ENCODE measurements at places on chromosomes 6 and 20.

DNA sequence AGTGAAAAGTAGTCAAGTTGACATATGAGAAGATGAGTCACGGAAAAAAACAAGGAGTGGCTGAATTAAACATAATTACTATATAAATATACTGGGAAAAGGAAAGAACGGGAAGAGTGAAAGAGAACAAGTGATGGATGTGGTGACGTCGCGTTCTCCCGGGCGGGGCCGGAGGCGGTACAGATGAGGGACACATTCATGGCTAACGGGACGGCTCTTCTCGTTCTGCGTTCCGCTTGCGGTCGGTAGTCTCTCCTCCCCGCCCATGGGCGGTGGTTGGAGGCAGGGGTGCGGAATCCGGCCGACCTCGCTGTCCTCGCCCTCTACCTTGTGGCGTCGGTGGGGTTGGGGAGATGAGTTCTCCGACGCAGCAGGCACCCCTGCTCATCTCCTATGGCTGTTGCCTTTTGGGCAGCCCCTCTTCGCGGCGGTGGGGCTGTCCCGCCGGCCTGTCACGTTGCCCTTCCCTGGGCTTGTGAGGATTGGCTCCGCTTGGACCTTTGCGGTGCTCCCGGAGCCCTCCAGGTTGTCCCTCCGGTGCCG, 22.5 kb downstream of the HLA-G start:
- DNase-seq: no peak

- no peak for DNase-seq
Measured at GRCh38 chr6:76972474-76972873, 490.8 kb downstream of the HTR1B start.

DNA sequence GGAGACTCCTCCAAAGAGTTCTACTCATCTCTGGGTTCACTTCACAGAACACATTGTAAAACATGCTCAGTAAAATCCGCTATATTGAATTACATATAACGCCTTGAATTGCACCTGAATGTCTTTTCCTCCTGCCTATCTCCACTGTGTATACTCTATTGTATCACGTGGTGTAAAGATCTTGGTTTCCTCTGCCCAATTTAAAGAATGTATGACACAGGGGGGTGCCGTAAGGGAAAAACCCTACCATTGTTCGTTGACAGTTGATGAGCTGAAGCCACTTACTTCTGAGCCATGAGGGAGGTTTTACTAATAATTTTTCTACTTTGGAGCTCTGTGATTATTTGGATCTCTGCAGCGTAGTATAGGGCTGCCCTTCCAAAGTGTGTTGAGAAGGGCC, 6.0 kb downstream of the ASF1A start:
- no peak for DNase-seq

GRCh38 chr20:3352202-3352601, 55.3 kb downstream of the DNAAF9 start:
- no peak for DNase-seq

DNA sequence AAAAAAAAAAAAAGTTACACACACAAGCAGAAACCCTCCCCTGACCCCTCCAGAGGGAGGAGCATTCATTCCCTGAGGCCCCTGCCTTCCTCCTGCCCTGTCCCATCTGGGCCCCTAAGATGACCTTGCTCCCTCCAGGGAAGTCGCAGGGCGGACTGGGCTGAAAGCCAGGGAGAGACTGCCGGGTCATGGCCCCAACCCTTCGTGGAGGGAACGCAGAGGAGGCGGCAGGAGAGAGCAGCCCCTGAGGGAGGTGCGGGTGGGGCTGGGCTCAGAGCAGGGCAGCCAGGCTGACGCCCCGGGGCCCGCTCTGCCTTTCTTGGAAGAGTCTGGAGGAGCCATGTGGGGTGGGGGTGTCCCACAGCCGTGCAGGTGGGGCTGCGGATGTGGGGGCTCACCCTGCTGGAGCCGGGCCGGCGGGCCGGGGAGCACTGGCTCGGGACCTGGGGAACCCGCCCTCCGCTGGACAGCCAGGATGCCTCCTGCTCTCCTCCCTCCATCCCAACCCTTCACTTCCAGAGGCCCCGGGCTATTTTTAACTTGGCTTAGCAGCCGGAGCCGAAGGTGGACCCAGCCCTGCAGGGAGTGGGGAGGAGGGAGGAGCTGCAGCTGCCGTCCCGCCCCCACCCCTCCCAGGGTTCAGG, 15.0 kb upstream of the ABHD16B start:
- peak; percentile 90 for DNase-seq

- DNase-seq: no peak
Measured at GRCh38 chr20:1254254-1254653, 11.8 kb upstream of the SNPH start.

- no peak for DNase-seq
Measured at GRCh38 chr6:28807682-28808280, 116.0 kb downstream of the TRIM27 start.

DNA sequence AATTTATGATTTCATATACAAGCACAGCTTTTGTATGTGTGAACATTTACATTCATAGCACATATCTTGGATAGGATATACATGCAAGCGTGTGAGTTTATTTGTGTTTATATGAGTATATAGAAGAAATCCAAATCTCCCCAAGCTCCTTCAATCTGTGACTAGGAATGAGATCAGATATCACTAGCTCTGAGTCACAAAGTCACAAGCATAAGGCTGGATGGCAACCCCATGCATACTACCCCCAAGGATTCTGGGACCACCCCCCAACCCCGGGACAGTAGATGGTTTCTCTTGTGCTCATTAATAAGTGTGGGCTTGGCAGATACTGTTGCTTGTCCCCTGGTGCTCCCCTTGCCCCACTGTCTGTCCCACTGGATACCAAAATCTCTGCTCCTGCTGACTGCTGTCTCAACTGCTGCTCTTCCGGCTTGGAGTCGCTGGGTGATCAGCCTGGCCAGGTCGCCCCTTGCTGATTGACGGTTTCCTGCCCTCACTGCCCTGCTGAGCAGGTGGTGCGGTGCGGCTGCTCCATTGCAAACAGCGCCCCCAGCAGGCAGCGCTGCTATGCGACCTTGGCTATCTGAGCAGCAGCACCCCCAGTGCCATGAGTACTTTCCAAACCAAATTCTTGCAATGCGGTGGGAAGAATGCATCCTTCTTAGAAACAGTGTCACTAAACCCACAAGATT, 279.4 kb downstream of the CD83 start:
- peak; percentile 27 for DNase-seq

- DNase-seq: no peak
Measured at GRCh38 chr6:31247813-31248212, 24.1 kb downstream of the HLA-C start.

GRCh38 chr6:135093578-135093977, 39.0 kb upstream of the HBS1L start:
- DNase-seq: no peak

GRCh38 chr6:17144016-17144415, 42.2 kb downstream of the STMND1 start:
- no peak for DNase-seq

GRCh38 chr6:154864066-154864430, 130.8 kb downstream of the SCAF8 start:
- no peak for DNase-seq

DNA sequence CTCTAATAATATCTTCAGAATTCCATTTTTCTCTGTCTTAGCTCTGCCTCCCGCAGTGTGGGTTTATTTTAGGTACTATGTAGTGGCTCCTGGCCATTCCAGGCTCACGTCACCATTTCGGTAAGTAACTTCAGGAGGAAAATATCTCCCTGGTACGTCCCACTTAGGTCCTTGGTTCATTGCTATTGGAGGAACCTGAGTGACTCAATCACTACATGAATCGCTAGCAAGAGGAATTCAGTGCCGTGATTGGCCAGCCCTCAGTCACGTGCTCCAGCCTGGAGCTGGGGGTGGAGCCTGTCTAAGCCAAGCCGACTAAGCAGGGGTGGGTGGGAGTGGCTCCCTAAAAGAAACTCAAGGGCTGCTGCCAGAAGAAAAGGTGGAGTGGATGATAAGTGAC, 67.3 kb upstream of the E2F3 start:
- DNase-seq: no peak

DNA sequence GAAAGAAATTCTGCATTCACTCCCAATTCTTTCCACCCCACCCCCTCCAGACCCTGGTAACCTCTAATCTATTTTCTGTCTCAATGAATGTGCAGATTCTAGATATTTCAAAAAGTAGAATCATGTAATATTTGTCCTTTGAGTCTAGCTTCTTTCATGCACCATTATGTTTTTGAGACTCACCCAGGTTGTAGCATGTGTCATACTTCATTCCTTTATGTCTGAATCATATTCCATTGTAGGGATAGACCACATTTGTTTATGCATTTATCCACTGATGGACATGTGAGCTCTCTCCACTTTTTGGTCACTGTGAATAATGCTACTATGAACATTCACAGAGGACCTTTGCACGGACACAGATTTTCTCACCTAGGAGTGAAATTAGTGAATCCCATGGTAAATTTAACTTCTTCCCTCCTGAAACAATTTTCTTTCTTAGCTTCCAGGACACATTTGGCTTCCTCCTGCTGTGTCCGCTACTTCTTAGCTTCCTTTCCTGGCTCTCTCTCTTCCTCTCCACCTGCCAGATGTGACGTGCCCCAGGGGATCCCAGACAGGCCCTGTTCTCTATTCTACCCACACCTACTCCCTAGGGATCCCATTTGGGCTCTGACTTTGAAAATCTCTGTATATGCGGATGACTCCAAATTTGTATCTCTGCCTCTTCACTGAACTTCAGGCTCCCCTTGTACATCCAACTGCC, 24.1 kb upstream of the ARFGEF2 start:
- peak; percentile 93 for DNase-seq

- DNase-seq: peak; percentile 41
Measured at GRCh38 chr6:82906951-82907350, 158.7 kb downstream of the UBE3D start.

GRCh38 chr6:12013307-12013719, 1.2 kb downstream of the HIVEP1 start:
- no peak for DNase-seq

- DNase-seq: no peak
Measured at GRCh38 chr6:156866220-156867015, 89.2 kb downstream of the ARID1B start.

DNA sequence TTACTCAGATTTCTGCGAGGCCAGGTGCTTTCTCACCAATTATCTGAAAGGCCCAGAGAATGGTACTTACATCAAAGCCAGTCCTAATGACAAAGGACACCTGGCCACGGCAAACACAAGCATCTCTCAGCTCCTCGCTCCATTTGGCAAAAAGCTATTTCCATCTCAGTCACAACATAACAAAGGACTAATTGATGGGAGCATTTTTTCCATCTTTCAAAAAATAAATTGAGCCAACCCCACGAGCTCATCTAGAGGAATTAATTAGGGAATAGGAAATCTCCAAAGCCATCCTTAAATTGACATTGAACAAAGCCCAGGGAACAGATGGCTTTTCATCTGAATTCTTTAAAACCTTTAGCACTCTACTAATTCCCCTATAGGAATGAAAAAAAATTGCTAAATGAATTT, 236.7 kb downstream of the HAO1 start:
- no peak for DNase-seq

DNA sequence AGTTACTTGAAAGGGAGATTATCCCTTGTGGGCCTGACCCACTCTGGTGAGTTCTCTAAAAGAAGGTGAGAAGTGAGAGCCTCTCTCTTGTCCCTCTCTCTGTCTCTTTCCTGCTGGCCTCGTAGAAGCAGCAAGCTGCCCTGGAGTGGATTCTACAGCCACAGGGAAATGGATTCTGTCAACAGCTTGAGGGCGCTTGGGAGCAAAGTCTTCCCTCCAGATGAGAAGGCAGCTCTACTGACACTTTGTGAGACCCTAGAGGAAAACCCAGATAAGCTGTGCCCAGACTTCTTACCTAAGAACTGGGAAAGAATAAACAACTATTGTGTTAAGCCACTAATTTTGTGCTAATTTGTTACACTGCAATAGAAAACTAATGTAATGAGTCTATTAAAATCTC, 39.9 kb downstream of the ANKRD60 start:
- no peak for DNase-seq

DNA sequence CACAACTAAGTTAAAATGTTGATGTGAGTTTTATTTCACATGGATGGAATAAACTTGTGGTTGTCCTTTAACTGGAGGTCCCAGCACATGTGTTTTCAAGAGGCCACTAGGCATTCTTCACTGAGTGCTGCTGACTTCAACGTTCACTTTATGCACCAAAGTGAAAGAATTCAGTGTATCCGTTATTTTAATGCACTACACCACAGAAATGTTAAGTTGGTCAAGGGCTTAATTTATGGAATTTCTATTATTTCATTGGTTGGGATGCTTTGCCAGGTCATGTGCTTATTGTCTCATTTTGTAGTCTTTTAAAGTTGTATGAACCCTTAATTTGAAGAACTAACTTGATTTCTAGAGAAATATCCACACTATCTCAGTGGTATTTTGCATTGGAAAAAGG, 106.4 kb downstream of the PPP1R14C start:
- DNase-seq: no peak

GRCh38 chr6:149317644-149318571, at the start of gene TAB2:
Gene TAB2 (plus strand): TSS chr6:149317712. CDS start chr6:149369998, 52,286 bp downstream.
- DNase-seq: peak; percentile 19

GRCh38 chr6:8352335-8352965, 82.9 kb downstream of the SLC35B3 start:
- DNase-seq: no peak

DNA sequence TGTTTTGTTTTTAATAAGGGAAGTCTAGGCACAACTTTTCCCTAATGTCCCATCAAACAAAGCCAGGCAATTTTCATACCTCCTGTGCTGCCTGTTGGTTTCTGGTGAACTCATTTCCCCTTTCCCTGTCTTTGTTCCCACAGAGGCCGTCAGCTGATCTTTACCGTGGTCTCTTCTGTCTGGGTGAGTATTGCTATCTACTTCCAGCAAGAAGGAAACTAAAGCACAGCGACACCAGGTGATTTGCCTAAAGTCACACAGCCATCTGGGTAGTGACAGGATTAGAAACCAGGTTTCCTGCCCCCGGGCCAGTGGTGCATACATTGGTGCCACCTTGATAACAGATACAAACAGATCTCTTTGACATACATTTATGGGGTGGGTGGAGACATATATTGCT, 59.6 kb downstream of the RAB44 start:
- DNase-seq: no peak

DNA sequence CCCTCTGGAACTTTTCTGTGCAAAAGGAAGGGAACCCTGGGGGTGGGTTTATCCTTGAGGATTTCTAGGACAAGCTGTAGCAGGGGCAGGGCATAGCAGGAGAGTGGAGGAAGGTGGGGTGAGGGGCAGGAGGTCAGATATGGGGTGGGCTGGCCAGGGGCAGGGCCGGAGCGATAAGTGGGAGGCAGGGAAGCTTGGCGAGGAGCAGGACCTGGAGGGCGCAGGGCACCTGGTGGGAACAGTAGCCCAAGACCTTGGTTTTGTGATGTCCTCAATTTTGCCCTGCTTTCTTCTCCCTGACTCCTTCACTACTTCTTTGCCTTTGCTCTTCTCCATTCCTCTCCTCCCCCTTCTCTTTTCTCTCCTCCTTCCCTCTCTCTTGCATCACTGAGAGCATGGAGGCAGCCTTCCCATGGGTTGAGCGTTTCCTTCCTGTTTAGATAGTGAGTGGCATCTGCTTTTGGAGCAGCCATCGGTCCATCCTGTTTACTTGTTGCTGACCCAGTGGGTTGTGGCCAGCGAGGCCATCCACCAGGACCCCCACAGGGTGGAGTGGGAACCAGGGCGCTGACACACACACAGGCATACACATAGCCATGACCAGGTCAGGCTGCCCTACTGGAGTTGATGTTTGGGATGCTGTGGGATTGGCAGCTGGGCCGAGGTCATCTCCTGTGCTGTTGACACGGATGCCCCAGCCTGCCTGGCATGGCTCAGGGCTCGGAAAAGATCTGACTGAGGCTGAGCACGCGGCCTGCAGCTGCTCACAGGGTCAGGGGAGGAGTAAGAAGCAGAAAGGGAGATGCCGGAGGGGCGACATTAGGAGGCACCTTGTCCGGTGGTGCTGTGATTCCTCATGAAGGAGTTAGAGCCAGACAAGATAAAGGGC, 121.0 kb upstream of the RNF24 start:
- no peak for DNase-seq

Measured in HTR-8/SVneo (cell line).